ENCODE measurements at places on chromosomes 1 and 21.
A peak's percentile ranks its signal among the peaks of the same experiment; 100 is the strongest.

- DNase-seq = no peak
These were observed 30.6 kb upstream of the COX20 start for GRCh38 chr1:244804841-244805240.

GRCh38 chr1:34785231-34785874 lies 4.3 kb downstream of the GJB3 start:
- DNase-seq = no peak

GRCh38 chr21:31133243-31133830 lies 95.1 kb upstream of the KRTAP19-8 start:
- no peak for DNase-seq

DNA sequence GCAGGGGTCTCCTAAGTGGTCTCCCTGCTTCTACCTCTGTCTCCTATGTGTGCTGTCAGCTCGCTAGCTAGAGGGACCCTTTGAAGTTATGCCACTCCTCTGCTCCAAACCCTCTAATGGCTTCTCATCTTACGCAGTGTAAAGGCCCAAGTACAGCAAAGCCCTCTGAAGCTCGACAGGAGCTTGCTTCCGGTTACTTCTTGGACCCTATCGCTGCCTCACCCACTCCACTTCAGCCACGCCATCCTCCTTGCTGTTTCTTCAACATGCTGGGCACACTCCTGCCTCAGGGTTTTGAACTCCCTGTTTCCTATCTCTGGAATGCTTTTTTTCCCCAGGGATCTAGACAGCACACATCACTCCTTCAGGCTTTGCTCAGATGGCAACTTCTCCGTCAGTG lies 102.3 kb upstream of the F3 start:
- DNase-seq = no peak

- no peak for DNase-seq
These were observed 116.5 kb upstream of the COL24A1 start for GRCh38 chr1:86273066-86273465.

GRCh38 chr1:5640845-5641244 lies 351.4 kb downstream of the NPHP4 start:
- no peak for DNase-seq

GRCh38 chr1:57532299-57532698 lies 108.4 kb upstream of the DAB1 start:
- no peak for DNase-seq

- no peak for DNase-seq
These were observed 705.4 kb upstream of the PTBP2 start for GRCh38 chr1:96016219-96016618.

DNA sequence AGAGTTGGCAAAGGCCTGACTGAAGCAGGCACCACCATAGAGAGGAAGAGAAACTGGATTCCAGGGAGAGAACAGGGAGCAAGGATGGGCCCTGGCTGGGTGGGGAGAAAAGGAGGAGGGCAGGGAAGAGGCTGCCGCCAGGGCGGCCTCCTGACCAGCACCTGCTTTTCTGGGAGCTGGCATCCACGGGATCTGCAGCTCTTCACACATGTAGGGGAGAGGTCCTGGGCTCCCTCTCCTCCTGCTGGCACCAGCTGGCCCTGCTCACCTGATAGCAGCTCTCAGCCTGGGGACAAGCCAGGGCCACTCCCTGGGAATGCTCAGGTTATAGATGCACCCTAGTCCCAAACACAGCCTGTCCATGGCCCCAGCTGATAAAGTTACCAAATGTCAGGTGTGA lies 39.9 kb downstream of the TEX35 start:
- DNase-seq = no peak

- no peak for DNase-seq
These were observed at the start of gene BRDT for GRCh38 chr1:91949356-91949699. TSS of gene BRDT (plus strand) at chr1:91949401. CDS start at chr1:91962755, 13,354 bp downstream.

DNA sequence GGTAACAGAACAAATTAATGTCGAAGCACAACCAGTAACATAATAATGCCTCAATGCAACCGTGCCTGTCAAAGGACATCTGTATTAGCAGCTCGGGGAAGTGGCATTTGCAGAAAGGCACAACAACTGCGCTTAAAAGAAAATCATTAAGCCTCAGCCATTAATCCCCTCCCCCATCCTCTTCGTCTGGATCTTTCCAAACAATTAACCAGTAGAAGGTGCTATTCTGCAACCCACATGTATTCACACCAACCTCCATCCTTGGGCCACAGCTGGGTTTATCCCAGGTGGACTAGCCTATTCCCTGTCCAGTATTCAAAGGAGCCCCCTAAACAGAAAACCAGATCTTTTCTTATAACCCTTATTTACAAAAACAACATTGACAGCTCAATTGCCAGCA lies 2.6 kb downstream of the RERE start:
- peak; percentile 27 for DNase-seq

DNA sequence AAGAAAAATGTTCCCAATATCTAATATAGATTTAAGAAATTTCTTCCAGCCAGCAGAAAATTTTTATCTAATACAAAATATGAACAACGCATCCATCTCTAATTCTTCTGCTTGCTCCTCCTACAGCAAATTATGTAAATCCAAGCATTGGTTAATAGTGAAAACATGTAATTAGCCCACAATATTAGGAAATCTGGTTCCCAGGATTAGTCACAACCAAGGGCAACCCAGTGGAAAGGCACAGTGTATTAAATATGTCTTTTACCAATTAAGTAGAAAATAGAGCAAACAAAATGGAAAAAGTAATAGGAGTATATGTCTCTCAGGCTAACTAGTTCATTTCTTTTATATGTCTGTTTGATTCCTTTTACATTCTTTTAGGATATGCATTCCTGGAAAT lies 59.4 kb upstream of the IFI44L start:
- no peak for DNase-seq

DNA sequence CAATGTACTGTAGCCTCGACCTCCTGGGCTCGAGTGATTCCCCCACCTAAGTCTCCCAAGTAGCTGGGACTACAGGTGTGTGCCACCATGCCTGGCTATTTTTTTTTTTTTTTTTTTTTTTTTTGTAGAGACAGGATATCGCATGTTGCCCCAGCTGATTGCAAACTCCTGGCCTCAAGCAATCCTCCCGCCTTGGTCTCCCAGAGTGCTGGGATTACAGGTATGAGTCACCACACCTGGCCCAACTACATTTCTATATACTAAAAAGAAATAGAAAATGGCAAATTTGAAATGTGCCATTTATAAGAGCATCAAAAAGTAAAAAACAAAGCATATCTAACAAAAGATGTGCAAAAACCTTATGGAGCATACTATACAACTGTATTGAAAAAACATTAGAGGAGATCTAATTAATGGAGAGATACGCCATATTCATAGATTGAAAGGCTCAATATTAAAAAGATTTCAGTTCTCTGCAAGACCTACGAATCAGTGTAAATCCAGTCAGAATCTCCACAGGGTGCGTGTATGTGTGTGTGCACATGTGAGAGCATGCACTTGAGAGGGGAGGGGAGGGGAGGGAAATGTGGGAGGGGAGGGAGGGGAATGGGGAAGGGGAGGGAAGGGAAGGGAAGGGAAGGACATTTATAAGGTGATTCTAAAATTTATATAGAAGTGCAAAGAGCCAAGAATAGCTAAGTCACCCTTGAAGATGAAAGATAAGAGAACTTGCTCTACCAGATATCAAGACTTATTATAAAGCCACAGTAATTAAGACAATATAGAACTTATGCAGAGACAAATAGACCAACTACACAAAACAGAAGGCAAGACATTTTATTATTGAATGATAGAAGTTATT lies 15.5 kb upstream of the PADI4 start:
- DNase-seq = no peak

GRCh38 chr1:178284058-178284457 lies 190.2 kb downstream of the RASAL2 start:
- no peak for DNase-seq

DNA sequence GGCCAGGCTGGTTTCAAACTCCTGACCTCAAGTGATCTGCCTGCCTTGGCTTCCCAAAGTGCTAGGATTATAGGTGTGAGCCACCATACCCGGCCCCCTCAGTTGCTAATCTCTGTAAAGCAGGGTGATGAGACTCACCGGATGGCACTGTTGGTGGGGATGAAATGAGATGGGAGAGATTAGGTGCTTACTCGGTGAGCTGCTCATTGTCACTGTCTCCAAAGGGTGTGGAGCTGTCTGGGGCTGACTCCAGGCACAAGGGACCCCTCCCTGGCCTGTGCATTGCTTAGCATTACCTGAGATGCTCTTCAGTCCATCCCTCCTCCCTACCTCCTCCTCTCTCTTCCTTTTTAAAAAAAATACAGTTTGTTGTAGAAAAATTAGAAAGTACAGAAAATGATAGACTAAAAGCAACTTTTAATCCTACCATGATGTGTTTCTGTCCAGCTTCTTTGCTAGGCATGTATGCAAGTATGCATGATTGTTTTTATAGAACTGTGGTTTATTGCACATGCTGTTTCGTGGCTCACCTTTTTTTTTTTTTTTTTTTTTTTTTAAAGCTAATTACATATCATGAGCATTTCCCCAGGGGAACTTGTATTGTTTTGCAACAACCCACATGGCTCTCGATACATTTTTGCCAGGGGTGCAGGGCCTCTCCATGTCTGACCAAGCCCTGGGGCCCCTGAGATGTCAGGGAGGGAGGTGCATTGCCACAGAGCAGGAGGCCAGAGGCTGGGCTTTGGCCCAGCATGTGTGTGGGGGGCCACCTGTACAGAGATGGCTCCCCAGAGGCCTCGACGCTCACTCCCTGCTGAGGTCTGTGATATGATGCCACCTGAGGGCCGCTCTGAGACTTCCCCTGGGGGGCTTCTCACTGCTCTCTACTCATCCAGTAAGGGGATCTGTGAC lies 55.4 kb downstream of the ARHGEF10L start:
- DNase-seq = no peak
